Right lobe of liver (tissue), 6 donors: ENCODE measurements at places on chromosomes 3 and 15. TPM values are rescaled to one million over a fixed set of nuclear protein-coding genes. Genes with fewer than 3 reads are reported as not detected.

DNA sequence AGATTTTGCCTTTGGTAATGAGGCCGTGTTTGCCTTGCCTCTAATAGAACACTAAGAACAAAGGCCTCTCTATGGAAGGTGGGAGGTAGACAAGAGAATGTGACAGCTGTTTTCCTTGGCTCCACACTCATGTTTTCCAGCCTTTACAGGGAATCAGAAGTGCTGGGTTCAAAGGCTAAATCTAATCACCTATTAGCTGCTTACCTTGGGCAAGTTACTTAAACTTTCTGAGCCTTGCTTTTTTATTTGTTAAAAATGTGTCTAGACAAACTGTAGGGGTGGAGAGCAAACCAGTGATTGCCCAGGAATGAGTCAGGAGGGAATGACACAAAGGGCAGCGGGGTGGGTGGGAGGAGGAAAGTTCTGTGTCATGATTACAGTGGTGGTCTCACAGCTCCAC, 179.0 kb downstream of the P3H2 start:
- H3K4me3 ChIP-seq = no peak overlapping the region
- no peak overlapping the region for H3K27ac ChIP-seq
- DNase-seq = no peak
- H3K36me3 ChIP-seq = no peaks in the 10 kb centered on the region
- H3K27me3 ChIP-seq = no peaks in the 10 kb centered on the region

PRTG gene
- total RNA-seq = 0.06 TPM

GRCh38 chr3:149898771-149899170, 71.9 kb downstream of the PFN2 start:
- no peaks in the 10 kb centered on the region for H3K36me3 ChIP-seq
- H3K27ac ChIP-seq = no peak overlapping the region
- no peaks in the 10 kb centered on the region for H3K4me1 ChIP-seq
- H3K27me3 ChIP-seq = no peaks in the 10 kb centered on the region
- no peak overlapping the region for H3K4me3 ChIP-seq

DNA sequence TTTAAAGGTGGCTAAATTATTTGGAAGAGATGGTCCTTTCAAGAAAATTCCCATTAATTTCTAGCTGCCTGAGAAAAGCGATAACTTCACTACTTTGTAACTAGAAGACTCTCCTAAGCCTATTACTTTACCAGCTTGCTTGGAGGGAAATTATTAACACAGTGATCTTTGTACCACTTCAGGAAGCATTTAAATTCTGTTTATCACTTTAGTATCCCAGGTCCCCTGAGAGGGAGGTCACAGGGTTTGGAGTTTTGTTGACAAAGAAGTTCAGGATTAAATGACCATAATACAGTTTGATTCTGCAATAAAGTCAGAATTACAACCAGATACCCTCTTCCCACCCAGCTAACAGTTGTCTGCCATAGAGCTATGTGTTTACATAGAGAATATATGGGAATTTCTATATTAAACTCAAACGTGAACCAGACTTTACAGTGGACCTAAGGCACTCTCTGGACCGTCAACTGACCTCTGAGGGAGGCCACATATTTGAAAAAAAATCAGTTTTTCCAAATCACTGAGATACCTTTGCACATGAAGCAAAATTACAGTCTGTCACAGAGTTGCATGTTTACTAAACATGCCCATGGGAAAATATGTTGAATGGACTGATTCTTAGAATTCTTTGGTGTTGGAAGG, 3.0 kb downstream of the SLC27A2 start:
- H3K27ac ChIP-seq = peak overlapping the region; percentile 91
- H3K36me3 ChIP-seq = no peaks in the 10 kb centered on the region
- no peaks in the 10 kb centered on the region for H3K27me3 ChIP-seq
- peak overlapping the region; percentile 77 for H3K4me3 ChIP-seq

HEMK1 gene
- 11.3 TPM for total RNA-seq

- H3K27ac ChIP-seq = no peak overlapping the region
- H3K27me3 ChIP-seq = no peaks in the 10 kb centered on the region
- no peaks in the 10 kb centered on the region for H3K4me1 ChIP-seq
Observed at GRCh38 chr3:119331661-119332060, 37.5 kb downstream of the ARHGAP31 start.

DNA sequence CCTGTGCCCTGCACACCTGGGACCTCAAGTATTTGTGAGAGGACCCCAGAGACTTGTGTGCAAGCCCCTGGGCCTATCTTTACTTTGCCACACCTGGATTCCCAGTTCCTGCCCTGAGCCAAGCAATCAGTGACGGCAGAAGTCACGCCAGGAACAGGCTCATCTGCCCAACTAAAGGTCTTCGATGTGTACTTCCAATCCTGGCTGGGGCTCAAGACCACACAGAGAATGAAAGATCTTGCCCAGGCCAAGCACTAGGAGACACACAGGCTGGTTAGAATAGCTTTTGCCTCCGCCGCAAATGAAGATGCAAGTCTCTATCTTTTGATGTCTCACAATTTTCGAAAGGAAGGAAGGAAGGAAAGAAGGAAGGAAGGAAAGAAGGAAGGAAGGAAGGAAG, 228.8 kb downstream of the OCA2 start:
- H3K4me3 ChIP-seq = no peak overlapping the region
- DNase-seq = no peak
- H3K36me3 ChIP-seq = no peaks in the 10 kb centered on the region
- H3K27ac ChIP-seq = no peak overlapping the region
- H3K4me1 ChIP-seq = no peaks in the 10 kb centered on the region

- no peaks in the 10 kb centered on the region for H3K4me1 ChIP-seq
- no peak overlapping the region for H3K4me3 ChIP-seq
- DNase-seq = no peak
- no peak overlapping the region for H3K27ac ChIP-seq
Observed at GRCh38 chr3:104909721-104910120, 457.0 kb upstream of the ALCAM start.

DNA sequence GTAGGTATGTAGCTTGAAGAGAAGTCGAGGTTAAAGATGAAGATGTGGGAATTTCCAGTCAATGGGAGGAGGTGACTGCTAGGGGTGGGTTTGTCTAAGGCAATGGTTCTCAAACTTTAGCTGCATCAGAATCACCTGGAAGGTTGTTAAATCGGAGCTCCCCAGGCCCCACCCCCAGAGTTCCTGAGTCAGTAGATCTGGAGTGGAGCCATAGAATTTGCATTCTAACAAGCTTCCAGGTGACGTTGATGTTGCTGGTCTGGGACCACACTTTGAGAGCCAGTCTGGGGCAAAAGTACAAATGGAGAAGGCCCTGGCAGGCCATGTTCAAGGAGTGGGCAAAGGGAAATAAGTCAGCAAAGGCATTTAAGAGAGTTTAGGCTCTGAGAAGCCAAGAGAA, 69.1 kb downstream of the CMTM8 start:
- DNase-seq = no peak
- H3K27me3 ChIP-seq = no peaks in the 10 kb centered on the region
- no peaks in the 10 kb centered on the region for H3K36me3 ChIP-seq
- no peak overlapping the region for H3K4me3 ChIP-seq

DNA sequence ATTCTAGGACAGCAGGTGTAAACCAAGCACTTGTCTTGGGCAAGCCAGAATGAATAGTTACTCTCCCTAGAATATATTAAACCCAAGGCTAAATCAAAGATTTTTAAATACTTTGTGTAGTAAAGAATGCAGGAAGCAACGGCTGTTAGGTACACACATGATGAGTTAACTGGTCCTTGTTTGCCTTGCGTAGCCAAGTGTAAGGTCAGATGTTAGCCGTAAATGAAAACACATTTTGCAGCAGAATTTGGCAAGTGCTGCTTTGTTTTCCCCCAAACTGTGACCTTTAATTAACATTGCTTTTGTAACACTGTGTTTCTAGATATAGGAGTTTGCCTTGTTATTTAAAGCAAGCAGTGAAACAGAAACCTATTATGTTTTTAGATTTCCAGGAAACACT, 368.7 kb downstream of the IL5RA start:
- H3K36me3 ChIP-seq = no peaks in the 10 kb centered on the region
- no peak overlapping the region for H3K4me3 ChIP-seq
- DNase-seq = no peak
- H3K27me3 ChIP-seq = no peaks in the 10 kb centered on the region
- no peak overlapping the region for H3K27ac ChIP-seq
- H3K4me1 ChIP-seq = no peaks in the 10 kb centered on the region

DNA sequence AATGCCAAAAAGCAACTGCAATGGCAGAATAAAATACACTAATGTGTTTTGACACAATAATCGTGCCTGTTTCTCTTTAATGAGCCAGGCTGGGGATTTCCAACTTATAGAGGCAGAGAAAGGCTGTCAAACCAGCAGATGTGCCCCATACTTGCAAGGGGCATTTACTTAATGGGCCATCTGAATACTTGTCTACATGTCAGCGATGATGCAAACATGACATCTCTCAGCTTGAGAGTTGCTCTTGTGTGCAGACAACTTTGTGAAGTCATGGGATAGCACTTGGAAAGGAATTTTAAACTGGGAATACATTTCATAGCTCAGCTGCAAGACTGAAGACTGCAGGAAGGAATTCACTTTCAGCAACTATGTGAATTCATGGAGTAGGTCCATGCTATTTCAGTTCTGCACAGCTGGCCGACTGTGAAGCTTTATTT, 127.4 kb upstream of the ADAMTS9 start:
- H3K4me1 ChIP-seq = no peaks in the 10 kb centered on the region
- DNase-seq = no peak

LSAMP gene
- total RNA-seq = 0.02 TPM

LIPC gene
- 39.6 TPM for total RNA-seq

- DNase-seq = no peak
- H3K4me1 ChIP-seq = no peaks in the 10 kb centered on the region
- no peaks in the 10 kb centered on the region for H3K27me3 ChIP-seq
- H3K4me3 ChIP-seq = no peak overlapping the region
- no peaks in the 10 kb centered on the region for H3K36me3 ChIP-seq
Observed at GRCh38 chr15:47756872-47757271, 39.6 kb downstream of the SEMA6D start.
